Stimulated activated naive CD4-positive, alpha-beta T cell treated with Interleukin-2 at 50 U/mL for 16 hours (primary cell): ENCODE measurements at places on chromosomes 11 and 22.

- no peak for DNase-seq
Measured at GRCh38 chr11:88569342-88569741, 231.8 kb upstream of the CTSC start.

GRCh38 chr11:64908766-64909165 is 8.2 kb downstream of the ATG2A start:
- no peak for DNase-seq

- DNase-seq: peak; percentile 22
Measured at GRCh38 chr11:47270331-47271271, 668 bp downstream of the MADD start.

DNA sequence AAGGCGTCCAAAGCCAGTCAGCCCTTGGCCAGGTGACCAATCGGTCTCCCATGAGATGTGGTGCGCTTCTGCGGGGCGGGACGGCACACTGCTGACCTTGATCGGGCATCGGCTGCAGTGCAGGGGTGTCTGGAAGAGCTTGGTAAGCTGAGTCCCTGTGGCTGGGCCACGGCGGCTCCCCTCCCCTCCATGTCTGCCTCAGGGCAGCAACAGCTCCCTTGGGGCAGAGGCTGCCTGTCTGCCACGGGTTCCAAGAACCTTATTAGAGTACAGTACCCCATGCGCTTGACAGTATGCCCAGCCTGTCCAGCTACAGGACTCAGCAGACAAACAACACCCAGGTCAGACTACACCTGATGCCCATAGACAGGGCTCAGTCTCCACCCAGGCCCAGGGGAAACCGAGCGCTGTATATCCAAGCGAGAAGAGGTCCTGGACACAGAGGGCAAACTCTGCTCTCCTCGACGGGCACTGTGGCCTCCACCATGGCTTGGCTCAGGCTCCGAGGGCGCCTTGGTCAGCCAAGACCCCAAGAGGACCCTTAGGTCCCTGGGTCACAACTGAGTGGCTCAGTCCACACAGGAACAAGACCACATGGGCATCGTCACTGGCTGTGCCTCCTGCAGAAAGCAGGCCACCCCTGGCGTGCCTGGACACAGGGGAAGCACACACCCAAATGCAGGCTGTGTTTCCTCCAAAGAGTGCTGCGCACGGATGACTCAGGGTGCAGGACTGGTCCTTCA is 18.9 kb downstream of the TSPAN32 start:
- no peak for DNase-seq

- no peak for DNase-seq
Measured at GRCh38 chr22:20576445-20576816, 69.0 kb downstream of the MED15 start.

DNA sequence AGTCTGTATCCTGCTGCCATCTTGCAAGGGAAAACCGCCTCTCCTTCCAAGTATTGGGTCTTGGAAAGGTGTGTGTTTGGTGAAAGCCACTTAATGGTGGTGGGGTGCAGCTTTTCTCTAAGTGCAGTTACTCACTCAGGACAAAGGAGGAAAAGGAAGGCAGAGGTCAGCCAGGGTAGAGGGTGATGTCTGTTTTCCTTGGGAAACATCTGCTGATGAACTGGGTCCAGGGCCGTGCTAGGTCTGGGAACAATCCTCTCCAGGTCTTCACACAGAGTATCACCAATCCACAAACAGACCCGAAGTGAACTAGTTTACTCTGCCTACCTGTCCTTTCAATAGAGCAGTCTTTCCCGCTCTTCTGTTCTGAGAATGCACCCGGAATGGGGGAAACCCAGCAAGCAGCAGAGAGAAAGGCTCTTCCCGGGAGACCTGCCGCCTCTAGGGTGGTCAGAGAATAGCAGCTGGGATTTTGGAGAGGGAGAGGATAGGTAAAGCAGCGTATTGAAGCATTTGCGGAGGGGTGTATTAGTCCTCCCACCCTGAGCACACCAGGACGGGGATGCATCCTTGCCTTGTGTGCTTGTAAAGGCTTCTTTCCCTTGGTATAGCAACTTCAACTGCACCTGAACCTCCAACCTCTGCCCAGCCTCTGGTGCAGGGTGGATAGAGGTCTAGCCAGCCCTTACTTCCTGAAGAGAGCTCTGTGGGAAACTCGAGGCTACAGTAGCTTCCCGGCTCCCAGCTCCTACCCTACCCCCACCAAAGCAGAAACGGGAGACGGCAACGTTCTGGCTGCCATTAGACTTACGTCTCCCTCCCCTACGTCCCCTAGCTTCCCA is 20.7 kb downstream of the LHFPL7 start:
- no peak for DNase-seq

GRCh38 chr22:25966448-25966913 is 202.8 kb upstream of the SEZ6L start:
- no peak for DNase-seq

GRCh38 chr11:60589611-60590010 is 74.4 kb downstream of the MS4A13 start:
- DNase-seq: no peak

DNA sequence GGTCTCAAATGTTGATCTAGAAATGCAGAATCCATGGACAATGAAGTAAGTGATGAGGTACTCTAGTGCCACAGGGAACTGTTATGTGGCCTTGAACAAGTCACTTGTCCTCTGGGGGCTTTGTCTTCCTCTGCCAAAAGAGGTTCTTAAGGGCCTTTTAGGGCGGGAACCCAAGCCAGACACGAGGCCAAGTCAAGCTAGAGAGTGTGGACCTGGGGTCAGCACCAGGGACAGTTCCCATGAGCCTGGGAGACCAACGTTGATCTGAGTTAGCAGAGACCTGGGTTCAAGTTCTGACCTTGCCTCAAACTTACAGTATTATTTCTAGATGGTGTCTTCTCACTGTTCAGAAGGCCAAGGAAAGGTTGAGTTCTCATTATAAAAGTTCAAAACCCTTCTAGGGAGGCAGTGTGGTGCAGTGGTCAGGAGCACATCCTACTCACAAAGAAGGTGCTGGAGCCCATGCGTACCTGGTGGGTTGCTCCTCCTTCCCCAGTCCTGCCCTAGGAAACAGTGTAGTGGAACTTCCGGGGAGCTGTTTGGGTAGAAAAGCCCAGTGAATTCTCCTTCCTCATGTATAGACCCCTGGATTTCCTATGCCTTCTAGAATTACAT is 121.5 kb downstream of the CHST1 start:
- no peak for DNase-seq

DNA sequence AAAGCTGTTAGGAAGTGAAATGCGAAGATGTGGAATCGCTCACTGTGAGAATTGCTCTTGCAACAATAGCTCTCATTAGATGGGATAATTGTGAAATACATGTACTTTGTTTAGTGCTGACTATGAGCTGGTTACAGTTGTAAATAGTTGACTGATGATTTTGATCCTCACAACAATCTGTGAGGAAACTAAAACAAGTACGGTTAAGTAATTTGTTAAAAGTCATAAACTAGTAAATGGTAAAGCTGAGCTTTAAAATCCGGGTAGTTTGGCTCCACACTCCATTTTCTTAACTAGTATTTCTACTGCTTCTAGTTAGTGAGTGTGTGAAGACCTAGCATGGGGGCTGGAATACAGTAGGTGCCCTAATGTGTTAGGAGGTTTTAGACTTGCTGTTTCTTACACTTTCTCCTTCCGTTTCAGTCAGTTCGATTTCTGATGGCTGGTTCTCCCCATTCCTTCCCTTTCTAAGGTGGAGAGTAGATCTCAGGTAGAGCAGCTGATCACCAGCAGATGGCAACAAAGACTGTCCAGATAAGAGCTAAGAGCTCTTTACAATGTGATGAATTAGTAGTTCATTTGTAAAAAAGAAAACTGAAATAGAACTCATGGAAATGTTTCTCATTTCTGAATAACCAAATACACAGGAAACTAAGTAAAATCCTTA is 16.3 kb upstream of the CYP2R1 start:
- peak; percentile 26 for DNase-seq

GRCh38 chr11:130514851-130515250 is 66.4 kb downstream of the ADAMTS15 start:
- DNase-seq: no peak

DNA sequence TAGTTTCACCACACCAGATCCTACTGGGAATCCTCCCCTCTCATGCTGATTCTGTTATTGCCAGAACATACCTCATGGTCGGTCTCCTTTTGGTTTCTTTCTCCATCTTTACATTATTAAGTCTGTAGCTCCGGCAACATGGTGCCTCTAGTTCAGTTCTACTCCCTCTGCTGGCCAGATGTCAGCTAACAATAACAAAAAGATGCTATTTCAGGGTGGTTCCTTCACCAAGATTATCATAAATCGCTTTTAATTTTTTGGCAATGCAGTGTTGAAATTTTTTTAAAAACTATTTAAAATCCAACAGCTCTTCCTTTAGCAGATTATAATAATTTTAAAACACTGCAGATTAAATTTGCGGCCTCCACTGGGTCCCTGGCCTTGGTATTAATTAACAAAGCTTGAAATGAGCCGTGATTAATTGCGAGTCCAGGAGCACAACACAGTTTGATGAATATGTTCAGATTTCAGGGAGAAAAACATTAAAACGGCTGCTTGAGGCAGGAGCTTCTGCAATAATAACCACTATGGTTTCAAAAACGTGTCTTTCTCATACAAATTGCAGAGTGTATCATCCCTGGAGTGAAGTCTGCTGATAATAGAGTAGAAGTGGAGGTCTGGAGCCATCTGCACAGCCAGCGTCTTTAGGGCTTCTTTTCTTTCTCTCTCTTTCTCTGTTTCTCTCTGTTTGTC is 492.9 kb upstream of the KIRREL3 start:
- DNase-seq: no peak

DNA sequence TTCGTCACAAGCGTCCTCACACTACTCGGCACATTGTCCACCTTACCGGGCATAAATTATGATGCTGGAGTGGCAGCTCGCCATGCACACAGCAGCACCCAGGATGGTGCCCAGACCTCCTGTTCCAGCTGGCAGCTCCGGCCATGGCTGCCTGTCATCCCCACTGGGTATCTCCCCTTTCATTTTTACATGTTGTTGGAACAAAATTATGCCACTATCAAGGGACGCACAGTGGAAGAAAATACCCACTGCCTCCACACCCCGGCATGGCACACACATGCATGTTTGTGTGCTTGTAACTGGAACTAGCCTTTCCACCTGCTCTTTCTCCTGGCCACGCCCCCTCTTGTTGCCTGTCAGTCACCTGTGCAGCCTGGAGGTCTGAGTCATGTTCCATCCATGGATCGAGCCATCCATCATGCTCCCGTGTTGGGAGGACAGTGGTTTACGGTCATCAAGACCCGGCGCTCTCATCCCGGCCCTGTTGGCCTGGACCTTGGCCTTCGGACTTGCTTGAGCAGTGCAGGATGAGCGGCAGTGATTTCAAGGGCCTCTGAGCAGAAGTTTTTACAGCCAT is 1069.6 kb downstream of the BRD1 start:
- no peak for DNase-seq

DNA sequence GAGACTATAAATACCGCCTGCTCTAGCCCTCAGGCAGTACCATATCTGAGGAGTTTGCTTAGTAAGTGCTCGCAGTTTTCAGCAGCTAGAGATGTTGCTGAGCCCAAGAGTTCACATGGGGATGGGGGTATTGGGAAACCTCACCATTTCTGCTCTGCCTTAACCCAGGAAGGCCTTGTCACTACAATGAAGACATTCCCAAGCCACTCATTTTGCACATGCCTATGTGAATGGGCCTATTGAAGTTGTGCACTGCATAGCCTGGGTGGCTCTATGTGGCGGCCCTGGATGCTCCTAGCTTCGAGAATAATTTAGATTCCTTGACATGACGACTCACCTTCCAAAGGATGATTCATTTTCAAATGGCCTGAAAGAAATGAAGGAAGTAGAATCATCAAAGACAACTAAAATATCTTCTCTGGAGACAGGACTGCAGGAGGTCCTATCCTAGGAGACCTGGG is 163.4 kb downstream of the ADAMTS15 start:
- DNase-seq: no peak

DNA sequence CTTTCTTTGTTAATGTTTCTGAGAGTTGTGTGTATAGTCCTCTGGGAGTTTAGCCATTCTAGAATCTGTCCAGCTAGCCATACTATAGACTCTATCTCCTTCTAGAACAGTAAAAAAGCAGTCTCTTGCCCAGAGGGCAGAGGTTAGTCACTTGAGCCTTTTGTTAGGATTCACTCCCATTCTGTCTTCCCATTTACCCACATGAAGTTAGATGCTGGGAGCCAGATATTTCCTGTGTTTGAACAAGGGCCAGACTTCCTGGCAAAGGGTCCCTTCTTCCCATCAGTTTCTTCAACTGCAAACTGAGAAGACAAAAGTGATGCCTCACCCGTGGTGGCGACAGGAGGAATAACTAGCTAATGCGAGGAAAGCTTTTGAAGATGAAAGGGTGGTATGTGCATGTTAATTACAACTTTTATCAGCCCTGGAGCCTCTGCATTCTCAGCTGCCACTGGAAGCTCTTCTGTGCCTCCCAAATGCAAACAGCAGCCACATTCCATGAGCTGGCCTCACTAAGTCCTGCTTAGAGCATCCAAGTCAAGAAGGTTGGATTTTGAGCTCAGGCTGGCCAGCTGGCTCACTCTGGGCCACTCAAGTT is 12.8 kb downstream of the CD44 start:
- no peak for DNase-seq

- DNase-seq: no peak
Measured at GRCh38 chr11:83721263-83721662, 435.1 kb upstream of the CCDC90B start.

GRCh38 chr11:78418584-78419211 is 1.1 kb upstream of the GAB2 start:
- DNase-seq: no peak

GRCh38 chr11:69000831-69001242 is 12.2 kb downstream of the MRGPRF start:
- no peak for DNase-seq

- DNase-seq: no peak
Measured at GRCh38 chr11:90171359-90171758, 36.9 kb downstream of the NAALAD2 start.

DNA sequence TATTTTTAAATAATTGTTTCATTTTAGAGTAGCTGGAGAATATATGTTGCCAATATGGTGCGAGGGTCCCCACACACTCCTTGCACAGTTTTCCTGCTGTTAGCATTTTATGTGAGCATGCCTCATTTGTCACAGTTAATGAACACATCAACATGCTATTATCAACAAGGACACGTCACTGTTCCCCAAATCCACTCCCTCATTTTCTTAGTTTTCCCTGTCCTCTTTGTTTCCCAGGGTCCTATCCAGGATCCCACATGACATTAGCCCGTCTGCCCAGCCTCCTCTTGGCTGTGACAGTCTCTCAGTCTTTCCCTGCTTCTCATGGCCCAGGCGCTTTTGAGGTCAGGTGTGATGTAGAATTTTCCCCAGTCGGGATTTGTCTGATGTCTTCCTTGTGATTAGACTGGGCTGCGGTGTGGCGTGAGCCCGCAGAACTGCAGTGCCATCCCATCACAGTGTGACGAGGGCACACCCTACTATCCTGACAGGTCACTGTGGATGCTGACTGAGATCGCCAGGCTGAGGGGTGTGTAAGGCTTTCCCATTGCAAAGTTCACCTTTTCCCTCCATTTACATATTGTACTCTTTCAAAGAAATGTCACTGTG is 450.6 kb upstream of the B3GAT1 start:
- DNase-seq: no peak

- no peak for DNase-seq
Measured at GRCh38 chr11:1829039-1829820, 5.6 kb upstream of the SYT8 start.

- no peak for DNase-seq
Measured at GRCh38 chr22:49880281-49880680, 26.6 kb downstream of the ZBED4 start.
